ENCODE measurements at places on chromosomes 11 and 22.

GRCh38 chr11:124669193-124669592, 4.3 kb downstream of the SIAE start:
- no peak for DNase-seq

- DNase-seq, result no peak
These were observed 1083.4 kb downstream of the BRD1 start for GRCh38 chr22:48744283-48744641.

DNA sequence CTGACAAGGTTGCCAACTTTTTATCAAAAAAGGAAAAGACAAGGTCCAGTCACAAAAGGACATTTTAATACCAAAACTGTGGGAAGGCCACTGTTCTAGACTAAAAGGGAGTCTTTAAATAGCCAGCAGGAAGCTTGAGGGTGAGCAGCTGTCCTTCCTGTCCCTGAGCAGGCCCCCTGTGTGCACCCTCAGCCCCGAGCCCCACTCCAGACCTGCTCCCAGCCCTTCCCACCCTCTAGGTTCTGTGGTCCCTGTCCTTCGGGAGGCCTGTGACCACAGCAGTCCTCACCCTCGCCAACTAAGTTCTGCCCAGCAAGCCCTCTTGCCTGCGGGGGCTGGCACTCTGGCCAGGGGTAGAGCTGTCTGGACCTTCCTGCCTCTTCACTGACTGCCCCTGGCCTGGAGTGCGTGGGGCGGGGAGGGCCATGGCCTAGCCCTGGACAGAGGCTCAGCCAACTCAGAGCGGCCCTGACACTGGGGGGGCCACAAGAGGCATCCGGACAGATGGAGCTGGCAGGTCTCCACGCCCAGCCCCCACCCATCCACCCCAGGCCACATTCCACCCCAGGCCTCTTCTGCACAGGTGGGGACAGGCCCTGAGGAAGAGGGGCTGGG, 1.6 kb upstream of the PLXNB2 start:
- DNase-seq, result no peak

- DNase-seq, result no peak
These were observed 62.0 kb downstream of the IGF2 start for GRCh38 chr11:2077061-2077802.

DNA sequence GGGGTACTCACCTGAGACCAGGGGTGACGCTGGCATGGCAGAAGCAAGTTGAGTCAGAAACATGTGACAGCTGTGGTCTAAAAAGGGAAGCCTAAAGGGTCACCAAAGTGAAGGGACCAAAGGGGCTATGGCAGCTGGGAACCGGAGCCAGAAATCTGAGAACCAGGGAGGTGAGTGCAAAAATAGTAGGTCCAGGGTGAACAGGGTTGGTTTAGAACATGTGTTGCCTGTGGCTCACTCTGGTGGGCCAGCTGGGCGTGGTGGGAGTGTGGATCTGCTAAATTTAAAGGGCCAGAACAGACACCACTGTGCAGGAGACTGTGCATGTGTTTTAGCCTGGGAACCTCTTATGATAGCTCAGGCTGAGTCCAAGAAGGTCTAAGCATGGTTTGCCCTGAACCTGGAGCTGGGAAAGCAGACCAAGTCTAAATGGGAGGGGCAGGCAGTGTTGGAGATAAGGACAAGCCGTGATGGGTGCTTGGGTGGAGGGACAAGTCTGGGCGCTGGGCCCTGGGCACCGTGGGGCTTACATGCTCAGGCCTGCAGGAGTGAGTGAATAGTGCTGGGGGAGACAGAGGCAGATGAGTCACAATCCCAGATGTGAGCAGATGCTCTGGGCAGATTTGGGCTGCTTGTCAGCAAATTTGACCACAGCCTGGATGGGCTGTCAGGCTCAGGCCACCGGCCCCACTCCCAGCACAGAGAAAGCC, 41.4 kb upstream of the ZBED5 start:
- DNase-seq, result no peak

GRCh38 chr11:98895936-98896335, 124.8 kb upstream of the CNTN5 start:
- DNase-seq, result no peak

DNA sequence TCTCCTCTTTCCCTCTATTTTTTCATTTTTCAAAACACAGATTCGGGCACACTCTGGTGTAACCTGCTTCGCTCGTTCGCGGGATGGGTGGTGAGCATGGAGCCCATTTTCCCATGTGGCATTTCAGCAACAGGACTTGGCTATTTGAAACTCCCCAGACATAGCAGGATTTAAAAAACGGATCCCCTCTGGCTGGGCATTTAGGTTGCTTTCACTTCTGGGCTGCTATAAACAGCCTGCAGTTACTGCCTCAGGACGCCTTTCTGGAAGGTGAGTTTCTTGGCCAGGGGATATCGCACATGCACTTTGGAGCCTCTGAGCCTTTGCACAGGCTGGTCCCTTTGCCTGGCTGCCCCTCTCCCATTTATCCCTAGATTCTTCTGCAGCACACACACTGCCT, 2.8 kb upstream of the MPPED1 start:
- no peak for DNase-seq

GRCh38 chr11:130246738-130247137, 68.0 kb downstream of the ZBTB44 start:
- DNase-seq, result no peak

GRCh38 chr11:75380716-75381420, 18.4 kb upstream of the RPS3 start:
- no peak for DNase-seq

DNA sequence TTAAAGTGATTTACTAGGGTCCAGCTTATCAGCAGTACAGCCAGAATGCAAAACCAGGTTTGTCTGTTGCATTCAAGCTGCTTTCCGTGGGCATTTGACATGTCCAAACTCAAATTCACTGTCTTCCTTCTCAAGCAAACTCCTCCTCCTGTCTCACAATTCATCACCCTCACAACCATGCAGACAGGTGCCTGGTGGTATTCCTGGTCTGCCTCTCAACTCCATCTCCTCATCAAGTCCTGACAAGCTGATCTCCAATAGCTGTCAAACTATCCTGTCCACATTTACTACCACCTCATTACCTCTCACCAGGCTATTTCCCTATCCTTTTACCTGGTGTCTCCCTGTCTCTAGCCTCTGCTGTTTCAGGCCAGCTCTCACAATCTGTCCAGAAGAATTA, 49.1 kb upstream of the LYVE1 start:
- DNase-seq, result no peak

DNA sequence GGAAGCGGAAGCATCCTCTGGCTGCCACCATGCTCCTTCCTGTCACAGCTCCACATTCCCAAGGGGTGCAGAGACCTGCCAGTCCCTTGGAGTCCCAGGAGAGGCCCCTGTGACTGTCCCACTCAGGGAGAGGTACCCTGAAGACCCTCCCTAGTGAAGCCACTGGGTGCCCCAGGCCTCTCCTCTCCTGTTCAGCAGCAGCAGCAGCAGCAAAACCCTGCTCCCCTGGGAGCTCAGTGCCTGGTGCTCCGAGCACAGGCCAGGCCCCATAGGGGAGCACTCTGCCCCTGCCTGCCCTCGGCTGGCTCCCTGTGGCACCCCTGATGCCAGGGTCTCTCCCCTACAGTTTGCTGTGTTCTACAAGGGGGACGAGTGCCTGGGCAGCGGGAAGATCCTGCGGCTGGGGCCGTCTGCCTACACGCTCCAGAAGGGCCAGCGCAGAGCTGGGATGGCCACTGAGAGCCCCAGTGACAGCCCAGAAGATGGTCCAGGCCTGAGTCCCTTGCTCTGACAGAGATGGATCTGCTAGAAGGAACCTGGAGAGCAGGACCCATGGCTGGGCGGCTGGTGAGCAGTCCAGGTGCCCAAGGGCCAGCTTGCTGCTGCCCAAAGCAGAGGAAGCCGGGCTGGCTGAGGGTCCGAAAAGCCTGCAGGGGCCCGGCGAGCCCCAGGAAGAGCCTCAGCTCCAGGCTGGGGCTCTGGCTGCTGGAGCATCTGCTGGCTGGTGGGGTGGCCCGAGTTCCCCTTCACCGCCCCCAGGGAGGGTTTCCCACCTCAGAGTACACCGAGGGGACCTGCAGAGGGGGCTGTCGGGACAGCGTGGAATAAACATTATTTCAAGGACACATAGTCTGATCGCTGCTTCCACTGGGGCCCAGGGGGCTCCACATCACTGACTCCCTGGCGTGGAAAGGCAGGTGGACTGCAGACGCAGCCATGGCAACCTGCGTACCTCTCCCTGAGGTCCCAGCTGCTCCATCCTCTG, 21.3 kb downstream of the TRMU start:
- DNase-seq, result no peak

- no peak for DNase-seq
These were observed 120.1 kb upstream of the TEAD1 start for GRCh38 chr11:12554122-12554521.

DNA sequence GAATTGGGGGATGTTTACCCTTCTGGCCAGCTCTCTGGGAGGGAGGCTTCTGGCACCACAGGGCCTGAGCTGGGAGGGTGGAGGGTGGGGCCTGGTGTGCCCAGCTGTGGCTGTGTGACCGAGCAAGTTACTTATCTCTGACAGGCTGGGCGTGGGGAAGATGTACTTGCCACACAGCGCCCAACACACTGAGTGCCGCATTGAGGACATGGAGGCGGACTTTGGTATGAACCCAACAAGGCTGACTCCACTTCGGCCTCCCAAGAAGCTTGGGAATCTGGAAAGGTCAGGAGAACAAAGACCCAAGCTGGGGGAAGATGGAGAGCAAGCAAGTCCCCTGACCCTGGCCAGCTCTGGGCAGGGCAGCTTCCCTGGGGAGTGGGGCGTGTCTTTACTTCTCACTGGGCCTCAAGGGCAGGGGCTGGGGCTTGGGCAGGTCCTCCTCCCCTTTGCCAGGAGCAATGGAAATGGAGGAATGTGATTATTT, 2.4 kb upstream of the MGAT3 start:
- no peak for DNase-seq

- DNase-seq, result peak; percentile 28
These were observed 4.9 kb downstream of the LTO1 start for GRCh38 chr11:69670158-69670845.

GRCh38 chr11:47185305-47186075, 744 bp downstream of the PACSIN3 start:
- DNase-seq, result no peak

DNA sequence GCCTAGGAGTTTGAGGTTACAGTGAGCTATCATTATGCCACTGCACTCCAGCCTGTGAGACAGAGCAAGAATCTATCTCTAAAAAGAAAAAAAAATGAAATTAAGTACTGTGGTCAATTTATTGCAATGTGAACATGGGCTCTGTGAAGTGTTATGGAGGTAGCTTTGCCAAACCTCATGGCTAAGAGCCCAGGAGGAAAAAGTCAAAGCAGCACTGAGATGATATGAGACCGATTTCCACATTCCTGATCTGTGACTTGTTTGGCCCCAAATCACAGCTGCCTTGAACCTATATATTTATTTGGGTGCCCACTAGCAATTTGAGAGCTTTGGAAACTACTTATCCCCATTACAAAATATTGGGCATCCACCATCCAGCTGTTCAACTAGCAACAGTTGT, 29.8 kb upstream of the TMEM135 start:
- no peak for DNase-seq

DNA sequence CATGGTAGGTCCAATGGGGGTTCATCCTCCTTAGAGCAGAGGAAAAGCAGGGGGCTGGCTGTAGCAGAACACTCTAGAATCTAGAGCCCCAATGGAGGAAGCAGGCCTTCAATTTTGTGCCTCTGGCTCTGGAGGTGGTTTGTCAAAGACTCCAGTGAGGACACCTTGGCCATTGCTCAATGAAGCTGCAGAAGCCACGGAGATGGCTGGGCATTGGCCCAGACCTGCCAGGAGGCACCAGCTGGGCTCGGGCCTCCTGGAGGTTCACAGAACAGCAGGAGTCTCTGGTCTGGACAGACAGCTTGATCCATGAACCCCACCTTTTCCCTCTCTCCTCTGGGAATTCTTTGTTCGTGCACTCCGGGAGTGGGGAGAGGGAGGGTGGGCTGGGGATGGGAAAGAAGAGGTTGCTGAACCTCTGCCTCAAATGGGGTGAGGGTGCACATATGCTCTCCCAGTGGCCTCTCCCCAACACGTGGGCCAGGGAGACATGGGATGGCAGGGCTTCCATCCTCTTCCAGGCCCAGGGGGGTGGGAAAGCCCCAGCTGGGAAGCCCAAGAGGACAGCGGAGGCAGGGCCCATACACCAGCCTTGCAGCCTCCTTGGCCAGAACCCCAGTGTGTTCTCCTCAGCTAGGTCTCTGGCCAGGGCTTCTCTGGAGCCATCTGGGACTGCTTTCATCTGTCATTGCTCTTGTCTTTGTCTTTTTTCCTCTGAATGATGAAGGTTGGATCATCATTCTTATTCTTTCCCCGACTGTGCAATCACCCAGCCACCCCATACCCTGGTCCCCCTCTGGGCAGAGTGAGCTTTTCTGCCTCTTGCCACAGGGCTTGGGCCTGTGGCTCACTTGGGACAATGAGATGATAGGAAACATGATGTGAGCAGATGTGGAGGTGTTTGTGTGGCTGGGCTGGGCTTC, 1019.4 kb downstream of the BRD1 start:
- no peak for DNase-seq

DNA sequence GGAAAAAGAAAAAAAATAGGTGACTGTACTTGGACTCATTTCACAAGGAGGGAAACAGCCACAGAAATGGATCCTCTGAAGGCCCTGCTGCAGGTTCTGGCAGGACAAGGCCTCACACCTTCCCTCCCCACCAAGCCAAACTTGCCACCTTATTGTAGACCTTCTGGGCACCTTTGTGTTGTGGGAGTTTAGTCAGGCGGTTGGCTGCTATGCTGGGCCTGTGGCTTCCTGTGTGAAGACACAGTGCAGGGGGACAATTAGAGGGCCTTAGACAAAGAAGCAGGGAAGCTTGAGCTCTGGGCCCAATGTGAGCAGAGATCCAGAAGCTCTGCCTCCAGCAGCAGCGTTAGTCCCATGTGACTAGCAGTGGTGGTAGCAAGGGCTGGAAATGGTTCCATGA, 4.2 kb downstream of the RAB1B start:
- no peak for DNase-seq

DNA sequence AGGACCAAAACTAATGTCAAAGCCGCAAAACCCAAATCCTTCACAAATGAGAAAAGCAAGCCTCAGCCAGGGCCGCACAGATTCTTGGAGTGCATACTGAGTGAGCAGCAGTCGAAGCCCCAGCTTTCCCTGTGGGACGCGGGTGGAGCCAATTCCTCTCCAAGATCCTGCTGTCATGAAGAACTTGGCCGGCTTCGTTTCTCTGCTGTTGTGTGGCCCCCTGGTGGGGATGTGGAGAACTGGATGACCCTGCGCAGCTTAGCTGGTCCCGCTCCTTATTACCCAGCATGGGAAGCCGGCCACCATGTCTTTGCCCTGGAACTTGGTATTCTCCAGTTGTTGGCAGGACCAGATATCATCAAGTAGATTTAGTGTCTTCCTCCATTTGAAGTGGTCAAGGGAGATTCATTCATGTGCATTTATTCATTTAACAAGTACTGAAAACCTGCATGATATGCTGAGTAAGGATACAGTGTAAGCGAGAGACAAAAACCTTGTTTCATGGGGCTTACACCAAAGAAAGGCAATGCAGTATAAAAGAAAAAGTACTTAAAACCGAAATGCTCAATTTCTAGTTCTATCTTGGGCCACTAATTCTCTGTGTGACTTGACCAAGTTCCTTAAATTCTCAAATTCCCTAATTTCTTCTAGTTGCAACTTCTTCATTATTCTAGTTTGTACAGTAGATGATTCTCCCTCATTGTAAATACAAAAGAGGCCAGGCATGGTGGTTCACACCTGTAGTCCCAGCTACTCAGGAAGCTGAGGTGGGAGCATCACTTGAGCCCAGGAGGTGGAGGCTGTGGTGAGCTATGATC, 56.7 kb upstream of the CRTAM start:
- peak; percentile 64 for DNase-seq

Measured in effector CD8-positive, alpha-beta T cell (primary cell).